ENCODE measurements at places on chromosomes 1 and 21.

GRCh38 chr1:70376196-70376595 is 21.7 kb upstream of the ANKRD13C start:
- no peak for DNase-seq

DNA sequence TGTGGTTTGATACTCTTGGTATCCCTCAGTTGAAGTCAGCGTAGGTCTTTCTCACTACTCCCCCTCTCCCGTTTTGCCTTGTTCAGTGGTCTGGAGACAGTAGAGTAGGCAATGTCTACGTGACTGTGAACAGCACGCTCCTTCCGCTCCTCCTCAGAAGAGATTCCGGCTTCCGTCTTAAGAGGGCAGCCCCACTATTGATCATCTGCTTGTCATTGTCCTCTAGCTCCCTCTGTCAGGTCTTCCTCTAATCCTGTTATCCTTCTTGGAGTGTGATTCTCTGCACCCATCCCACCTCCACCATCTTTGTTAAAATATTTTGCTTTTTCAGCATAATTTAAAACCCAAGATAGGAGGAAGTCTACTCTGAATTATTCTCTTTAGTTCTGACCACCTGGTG is 129.9 kb upstream of the KCNK2 start:
- no peak for DNase-seq

DNA sequence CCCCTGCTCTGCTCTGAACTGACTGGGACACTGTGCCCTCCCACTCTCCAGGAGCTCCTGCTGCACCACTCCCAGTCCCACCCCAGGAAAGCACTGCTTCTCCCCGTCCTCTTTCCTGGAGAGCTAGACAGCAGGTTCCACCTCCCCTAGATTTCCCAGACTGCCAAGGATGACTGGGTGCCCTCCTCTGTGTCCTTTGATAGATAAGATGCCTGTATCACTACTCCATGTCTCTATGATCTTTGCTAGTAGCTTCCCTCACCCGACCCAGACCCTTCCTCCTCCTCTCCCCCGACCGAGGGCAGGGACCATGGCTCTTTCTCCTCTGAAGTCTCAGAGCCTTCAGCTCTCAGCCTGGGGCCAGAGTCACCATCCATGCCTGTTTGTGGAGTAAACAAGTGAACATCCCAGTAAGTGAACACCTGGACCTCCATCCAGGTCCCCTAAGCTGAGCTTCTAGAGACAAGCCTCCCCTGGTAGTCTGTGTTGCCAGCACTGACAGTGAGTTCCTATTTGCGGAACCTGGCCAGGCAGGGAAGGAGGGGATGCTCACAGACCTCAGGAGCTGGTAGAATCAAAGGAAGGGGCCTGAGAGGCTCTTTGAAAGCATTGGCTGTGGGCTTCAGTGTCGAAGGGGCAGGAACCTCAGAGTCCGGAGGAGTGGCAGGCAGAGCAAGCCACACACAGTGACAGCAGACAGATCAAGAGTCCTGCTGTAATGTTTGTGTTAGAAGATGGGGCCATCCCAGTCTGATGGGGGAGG is 104.0 kb downstream of the PAX7 start:
- DNase-seq: no peak

- DNase-seq: peak; percentile 34
Measured at GRCh38 chr1:119329541-119330461, 38.8 kb upstream of the HAO2 start.

- DNase-seq: peak; percentile 52
Measured at GRCh38 chr21:36321325-36322082, 1.5 kb downstream of the MORC3 start.

- DNase-seq: peak; percentile 51
Measured at GRCh38 chr1:32870615-32871363, at the start of gene FNDC5. Gene FNDC5 (minus strand): TSS chr1:32870912.

- DNase-seq: peak; percentile 61
Measured at GRCh38 chr1:225617479-225617878, 35.4 kb downstream of the ENAH start.

GRCh38 chr1:221670081-221670480 is 71.8 kb downstream of the DUSP10 start:
- peak; percentile 34 for DNase-seq

GRCh38 chr1:96349896-96350295 is 371.7 kb upstream of the PTBP2 start:
- no peak for DNase-seq

DNA sequence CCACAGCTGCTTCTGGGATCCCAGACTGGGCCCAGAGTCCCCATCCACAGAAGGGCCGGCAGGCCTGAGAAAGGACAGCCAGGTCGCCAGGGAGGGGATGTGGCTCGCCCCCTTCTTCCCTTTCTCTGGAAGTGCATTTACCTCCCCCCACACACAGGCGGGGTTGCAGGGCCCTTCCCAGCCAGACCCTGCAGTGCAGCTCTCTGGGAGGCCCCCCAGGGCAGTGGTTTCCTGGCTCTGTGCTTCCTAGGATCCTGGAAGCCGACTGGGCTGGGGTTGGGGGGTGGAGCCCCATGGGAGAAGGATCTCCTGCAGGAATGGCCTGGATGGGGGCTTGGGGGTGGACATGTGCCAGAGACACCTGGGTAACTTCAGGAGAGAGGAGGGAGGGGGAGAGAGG is 4.2 kb upstream of the COL6A1 start:
- DNase-seq: peak; percentile 48

GRCh38 chr1:235127203-235127602 is 1.4 kb downstream of the TOMM20 start:
- no peak for DNase-seq

- no peak for DNase-seq
Measured at GRCh38 chr1:205001162-205001561, 41.9 kb upstream of the CNTN2 start.

GRCh38 chr1:201123866-201124265 is 3.1 kb downstream of the ASCL5 start:
- DNase-seq: no peak

DNA sequence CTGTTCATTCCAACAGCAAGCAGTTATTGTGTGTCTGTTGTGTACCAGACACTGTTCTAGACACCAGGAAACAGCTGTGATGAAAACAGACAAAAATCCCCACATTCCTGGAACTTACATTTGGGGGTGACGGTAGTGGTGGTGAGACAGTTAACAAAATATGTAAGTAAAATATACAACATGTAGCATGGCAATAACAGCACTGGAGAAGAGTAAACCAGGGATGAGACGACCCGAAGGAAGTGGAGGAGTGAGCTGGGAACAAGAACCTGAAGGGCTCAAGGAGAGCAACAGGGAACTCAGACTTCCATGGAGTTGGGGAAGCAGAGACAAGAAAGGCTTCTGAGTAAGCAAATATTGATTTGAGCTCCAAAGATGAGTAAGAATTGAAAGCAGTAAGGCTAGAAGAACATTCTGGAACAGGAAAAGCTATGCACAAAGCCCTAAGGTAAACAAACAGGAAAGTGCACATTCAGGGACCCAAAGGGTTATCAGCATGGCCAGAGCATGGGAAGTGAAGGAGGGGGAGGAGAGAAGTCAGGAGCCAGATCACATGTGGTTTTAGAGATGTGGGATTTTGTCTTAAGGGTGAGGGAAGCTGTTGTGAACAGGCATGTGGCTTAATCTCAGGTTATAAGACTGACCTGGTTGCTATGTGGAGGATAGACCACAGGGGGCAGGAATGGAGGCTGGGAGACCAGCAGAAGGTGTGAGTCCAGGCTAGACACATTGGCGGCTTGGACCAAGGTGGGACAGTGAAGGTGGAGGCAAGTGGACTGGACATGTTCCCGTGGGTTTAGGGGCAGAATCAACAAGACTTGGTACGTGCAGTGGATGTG is 7.3 kb downstream of the CSF1 start:
- peak; percentile 27 for DNase-seq

- no peak for DNase-seq
Measured at GRCh38 chr1:116516631-116517030, 54.2 kb downstream of the CD58 start.

- DNase-seq: peak; percentile 83
Measured at GRCh38 chr1:84853741-84854721, 39.0 kb downstream of the LPAR3 start.

GRCh38 chr1:220274251-220274855 is 2.1 kb upstream of the RAB3GAP2 start:
- peak; percentile 28 for DNase-seq

DNA sequence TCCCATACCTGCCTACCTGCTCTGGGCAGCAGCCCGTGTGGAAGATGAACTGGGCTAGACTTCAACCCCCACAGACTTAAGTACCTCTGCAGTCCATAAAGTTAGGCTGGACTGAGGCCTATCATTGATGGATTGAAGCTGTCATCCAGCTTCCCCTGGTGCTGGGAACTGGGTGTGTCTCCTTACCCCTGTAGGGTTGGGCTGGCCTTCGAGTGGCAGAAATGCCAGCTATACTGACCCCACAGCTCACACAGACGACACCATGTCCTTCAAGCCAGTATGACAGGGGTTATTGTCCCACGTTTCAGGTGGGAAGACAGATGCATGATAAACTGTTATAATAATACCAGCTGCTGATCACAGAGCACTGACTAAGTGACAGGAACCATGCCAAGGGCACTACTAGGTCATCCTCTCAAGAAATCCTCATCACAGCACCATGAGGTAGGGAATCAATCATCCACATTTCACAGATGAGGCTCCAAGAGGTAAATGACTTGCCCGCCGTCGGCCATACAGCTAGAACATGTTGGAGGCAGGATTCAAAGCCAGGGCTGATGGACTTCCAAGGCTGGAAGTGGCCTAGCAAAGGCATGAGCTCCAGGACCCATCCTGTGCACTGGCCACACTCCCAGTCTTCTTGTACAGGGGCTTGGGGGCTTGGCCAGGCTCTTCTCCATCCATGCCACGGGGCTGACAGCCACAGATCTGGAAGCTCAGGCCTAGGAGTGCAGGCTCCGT is at the start of gene BEST4:
Gene BEST4, minus strand, starts transcription at position 51 of the 741 bp plus-strand sequence. CDS start 465 bp downstream, outside the sequence.
- DNase-seq: no peak

DNA sequence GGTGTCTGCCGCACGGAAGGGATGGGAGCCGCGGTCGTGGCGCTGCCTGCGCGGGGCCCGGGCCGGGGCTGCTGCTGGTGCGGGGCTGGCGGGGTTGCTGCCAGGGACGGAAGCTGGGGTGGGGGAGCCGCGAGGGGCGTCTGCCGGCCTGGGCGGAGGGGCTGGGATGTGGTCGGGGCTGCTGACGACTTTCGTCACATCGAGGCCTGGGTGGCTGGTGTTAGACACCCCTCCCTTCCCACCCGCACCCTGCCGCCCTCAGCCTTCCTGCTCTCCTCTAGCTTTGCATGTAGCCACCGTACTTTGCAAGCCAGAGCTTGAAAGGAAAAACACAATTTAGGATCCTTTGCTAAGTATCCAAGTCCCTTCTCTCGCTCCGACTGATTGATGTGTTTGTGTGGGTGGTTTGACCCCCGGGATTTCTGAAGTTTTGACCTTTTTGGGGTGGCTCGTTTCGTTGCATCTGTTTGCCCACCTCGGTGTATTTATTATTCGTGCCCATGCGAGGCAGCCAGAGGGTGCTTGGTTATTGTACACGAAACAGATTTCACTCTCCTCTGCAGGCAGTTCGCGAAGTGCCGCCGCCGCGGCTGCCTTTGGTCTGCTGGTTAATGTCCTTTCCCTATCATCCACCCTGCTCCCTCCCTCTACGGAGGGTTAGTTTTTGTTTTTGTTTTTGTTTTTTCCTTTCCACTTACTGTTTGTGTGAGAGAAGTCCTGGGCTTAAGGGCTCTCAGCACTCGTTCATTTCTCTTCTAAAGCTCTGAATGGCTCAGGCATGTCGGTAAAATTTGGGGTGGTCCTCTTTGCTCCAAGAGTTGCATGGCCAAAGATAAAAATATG is 868 bp downstream of the C1orf21 start:
- peak; percentile 42 for DNase-seq

DNA sequence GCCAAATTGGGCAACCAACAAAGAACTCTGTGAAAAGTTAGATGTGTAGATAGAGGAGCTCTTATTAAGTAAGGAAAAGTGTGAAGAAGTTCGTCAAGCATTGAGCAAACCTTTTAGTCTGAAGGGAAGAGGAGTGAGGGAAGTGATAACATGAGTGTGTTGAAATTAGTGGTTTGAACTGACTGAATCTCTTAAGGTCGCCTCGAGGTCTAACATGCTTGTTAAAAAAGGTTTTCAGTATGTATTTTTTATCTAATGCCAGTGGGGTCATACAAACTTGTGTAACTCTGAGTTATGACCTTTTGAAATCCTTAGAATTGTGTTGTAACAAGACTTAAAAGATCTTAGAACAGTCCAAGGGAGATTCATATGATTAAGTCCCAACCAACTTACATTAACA is 34.1 kb downstream of the SOAT1 start:
- no peak for DNase-seq

DNA sequence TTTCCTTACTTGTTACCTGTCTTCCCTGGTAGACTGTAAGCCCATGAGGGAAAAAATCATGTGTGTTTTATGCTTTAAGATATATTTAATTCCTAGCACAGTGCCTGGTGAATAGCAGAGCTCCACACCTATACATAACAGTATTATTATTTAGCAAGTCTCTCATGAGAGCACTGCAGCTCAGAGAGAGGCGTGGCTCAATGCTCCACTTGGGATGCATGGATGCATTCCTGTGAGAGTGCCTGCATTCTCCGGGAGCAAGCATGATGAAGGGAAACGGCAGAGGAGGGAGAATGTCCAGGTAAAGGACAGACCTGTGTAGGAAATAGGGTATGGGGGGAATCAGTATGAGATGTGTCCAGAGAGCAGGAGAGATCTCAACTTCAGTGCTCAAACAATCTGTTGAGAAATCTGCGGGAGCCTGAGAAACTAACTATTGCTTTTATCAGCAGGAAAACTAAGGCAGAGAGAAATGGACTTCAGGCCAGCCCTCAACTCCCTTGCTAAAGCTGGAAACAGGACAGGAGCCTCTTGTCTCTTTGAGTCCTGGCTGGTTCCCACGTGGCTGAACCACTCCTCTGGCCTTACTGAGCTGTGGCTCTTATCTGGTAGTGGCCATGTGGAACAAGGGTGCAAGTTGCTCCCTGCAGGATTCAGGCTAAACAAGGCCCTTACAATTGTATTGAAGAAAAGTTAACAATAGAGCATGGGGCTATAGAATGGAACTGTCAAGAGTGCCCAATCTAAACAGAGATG is 113.1 kb downstream of the KCNN3 start:
- DNase-seq: no peak

GRCh38 chr21:45168522-45168921 is 94.1 kb downstream of the ADARB1 start:
- DNase-seq: no peak

DNA sequence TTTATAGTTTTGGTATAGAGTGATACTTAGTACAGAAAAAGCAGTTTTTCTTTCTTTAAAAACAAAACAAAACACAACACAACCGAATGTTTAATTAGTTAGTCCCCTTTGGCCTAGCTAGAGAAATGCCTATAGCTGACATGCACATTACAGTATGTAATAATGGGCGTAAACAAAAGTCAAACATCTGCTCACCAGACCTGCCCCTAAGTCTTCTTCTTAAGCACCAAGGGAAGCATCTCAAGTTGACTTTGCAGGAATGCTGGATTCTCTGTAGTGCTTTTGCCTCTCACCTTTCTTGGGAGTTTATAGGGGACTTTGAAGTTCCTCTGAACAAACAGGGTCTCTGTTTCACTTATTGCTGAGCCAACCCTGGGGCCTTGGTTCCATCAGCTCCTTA is 143.7 kb downstream of the TM2D1 start:
- DNase-seq: no peak
